ENCODE measurements at places on chromosomes 7 and 10. TPM values are rescaled to one million over a fixed set of nuclear protein-coding genes. Genes with fewer than 3 reads are reported as not detected.

DNA sequence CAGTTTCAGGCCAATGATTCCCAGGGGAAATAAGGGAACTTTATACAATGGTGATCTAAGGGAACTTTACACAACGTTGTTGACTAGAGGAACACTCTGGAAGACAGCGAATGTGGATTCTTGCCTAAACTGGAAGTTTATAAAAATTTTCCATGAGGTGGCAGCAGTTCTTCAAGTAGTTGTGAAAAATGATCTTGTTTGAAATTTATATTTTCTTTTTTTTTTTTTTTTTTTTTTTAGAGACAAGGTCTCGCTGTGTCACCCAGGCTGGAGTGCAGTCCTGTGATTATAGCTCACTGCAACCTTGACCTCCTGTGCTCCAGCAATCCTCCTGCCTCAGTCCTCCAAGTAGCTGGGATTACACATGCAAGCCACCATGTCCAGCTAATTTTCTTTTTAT, 32.1 kb upstream of the GTF2I start:
- DNase-seq, result no peak

TEX47 gene
- not detected for total RNA-seq

SLC16A12 gene
- total RNA-seq, result 0.38 TPM

GRCh38 chr7:126993626-126994213, 259.0 kb downstream of the GRM8 start:
- DNase-seq, result no peak

GRCh38 chr7:6193709-6194108, 78.7 kb downstream of the CYTH3 start:
- no peak for DNase-seq

EPHA1 gene
- 39.6 TPM for total RNA-seq

GRCh38 chr10:13890233-13891127, 303.7 kb downstream of the PRPF18 start:
- no peak for DNase-seq

- no peak for DNase-seq
Measured at GRCh38 chr7:86720306-86720705, 76.6 kb downstream of the GRM3 start.

ANKRD26 gene
- total RNA-seq, result 3.5 TPM

DNA sequence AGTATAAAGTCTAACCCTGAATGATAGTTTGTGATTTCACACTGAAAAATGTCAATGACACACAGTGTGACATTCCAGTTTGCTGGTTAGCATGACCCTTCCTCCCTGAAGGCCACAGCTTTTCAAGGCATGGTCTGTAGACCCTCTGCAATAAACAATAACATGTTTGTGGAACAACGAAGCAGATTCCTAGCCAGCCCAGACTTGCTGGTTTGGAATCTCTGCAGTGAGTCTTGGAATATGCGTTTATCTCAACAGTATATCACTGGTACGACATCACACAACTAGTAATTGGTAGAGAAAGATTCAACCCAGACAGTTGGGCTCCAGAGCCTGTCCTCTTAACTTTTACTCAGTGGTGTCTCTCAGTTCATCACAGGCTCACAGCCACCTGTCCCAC, 23.7 kb upstream of the DUSP5 start:
- no peak for DNase-seq

- no peak for DNase-seq
Measured at GRCh38 chr7:13849163-13849892, 140.1 kb downstream of the ETV1 start.

GRCh38 chr7:68461430-68461829, 1136.8 kb upstream of the AUTS2 start:
- DNase-seq, result no peak

NRG3 gene
- 1.1 TPM for total RNA-seq

- DNase-seq, result no peak
Measured at GRCh38 chr10:128892005-128892404, 575.0 kb upstream of the MGMT start.

SLK gene
- total RNA-seq, result 8.7 TPM

PTPRN2 gene
- 0.33 TPM for total RNA-seq

DNA sequence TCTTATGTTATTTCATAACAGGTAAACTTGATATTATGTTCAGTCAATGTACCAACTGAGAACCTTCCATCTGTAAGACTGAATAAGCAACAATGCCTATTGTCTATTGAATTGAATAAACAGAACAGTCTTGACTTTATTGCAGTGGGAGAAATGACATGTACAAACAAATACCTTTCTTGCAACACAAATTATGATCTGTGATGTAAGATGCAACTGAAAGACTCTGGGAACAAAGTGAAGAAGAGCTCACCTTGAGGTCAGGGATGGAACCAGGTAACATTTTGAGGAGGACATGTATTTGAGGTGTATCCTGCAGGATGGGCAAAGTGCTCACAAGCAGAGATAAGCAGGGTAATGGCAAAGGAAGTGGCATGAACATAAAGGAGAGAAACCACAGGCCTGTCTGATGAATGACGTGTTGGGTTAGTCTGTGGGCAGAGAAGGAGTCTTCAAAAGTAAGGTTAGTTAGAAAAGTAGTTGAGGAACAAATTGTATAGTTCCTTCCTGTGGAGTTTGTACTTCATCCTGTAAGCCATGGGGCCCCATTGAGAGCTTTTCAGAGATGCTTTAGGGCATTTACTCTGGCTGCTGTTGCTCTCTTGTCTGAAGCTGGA, 9.5 kb downstream of the PNLIPRP3 start:
- no peak for DNase-seq

- no peak for DNase-seq
Measured at GRCh38 chr7:33892945-33893344, 12.4 kb upstream of the BMPER start.

DNA sequence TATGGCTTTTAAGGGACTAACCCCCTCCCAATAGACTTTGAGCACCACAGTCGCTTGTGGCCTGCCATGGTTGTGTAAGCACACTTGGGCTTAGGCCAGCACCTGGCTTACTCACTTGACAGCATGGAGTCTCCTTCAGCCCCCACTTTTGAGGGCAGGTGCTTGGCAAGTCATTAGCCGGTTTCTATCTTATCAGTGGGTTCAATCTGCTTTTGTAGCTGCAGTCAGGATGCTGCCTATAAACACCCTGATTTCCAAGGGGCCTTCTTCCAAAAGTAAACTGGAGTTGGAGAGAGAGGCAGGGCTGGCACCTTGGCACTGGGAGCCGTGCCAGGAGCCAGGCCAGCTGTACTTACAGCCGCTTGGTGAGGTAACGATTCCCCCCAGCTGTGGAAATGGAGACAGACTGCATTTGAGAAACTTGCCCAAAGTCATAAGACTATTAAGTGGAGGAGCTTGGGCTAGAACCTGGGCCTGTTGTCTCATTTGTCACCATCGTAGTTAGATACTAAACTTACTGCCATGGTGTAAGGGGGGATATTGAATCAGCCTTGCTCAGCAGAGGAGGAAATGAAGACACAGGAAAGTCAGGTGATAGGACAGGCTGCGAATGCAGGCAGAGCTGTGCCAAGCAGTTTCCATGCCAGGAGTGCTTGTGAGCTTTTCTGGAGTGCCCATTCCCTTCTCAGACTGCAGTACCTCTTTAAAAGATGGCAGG, 92.2 kb upstream of the EFCAB10 start:
- DNase-seq, result peak; percentile 93
